ENCODE measurements at places on chromosomes 7 and 10. TPM values are rescaled to one million over a fixed set of nuclear protein-coding genes. Genes with fewer than 3 reads are reported as not detected.

BCL7B gene
- total RNA-seq: 57.0 TPM

HABP2 gene
- total RNA-seq: not detected

AGBL3 gene
- 4.9 TPM for total RNA-seq

- H3K27me3 ChIP-seq: no peaks in the 10 kb centered on the region
- no peak overlapping the region for H3K27ac ChIP-seq
- no peaks in the 10 kb centered on the region for H3K36me3 ChIP-seq
- DNase-seq: no peak
- H3K4me3 ChIP-seq: no peak overlapping the region
- peaks cover 21% of the 10 kb centered on the region for H3K4me1 ChIP-seq
Observed at GRCh38 chr10:5043716-5044115, 40.1 kb upstream of the AKR1C2 start.

DNA sequence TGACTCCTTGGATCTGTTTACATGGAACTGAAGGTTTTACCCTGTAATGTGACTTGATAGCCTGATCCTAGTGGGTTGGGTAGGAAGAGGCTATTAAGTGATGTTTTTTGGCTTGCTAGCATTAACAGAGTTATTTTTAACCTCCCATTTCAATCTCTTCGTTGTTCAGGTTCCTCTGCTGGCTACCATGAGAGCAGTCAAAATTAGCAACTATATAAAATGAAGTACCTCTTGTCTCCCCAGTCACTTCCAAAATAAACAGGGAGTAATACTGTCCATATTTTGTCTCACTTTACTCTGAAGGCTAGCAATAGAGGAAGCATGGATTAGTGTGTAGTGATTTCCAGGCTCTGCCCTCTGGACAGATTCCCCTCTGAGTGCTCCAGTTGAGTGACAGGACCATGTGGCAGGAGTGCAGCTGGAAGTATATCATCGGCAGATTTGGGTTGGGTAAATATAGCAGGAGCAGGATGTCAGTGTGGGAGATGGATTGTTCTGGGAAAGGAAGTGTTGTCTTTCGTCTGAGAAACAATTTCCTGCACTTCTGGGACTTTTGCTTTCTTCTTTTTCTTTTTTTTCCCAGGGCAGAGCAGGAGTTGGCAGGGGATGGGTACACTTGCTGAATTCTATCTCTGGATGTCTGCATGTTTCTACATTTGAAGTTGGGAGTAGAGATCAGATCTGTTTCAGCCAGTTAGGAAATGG lies 35.2 kb downstream of the GBF1 start:
- no peaks in the 10 kb centered on the region for H3K27me3 ChIP-seq
- peak overlapping the region; percentile 39 for H3K27ac ChIP-seq
- peaks cover 42% of the 10 kb centered on the region for H3K4me1 ChIP-seq
- no peak overlapping the region for H3K4me3 ChIP-seq
- no peak for DNase-seq

SYNPO2L gene
- total RNA-seq: 0.49 TPM

- DNase-seq: no peak
- no peaks in the 10 kb centered on the region for H3K36me3 ChIP-seq
- no peaks in the 10 kb centered on the region for H3K4me1 ChIP-seq
- H3K27me3 ChIP-seq: no peaks in the 10 kb centered on the region
- no peak overlapping the region for H3K27ac ChIP-seq
Observed at GRCh38 chr10:6802759-6803426, 222.8 kb upstream of the PRKCQ start.

DNA sequence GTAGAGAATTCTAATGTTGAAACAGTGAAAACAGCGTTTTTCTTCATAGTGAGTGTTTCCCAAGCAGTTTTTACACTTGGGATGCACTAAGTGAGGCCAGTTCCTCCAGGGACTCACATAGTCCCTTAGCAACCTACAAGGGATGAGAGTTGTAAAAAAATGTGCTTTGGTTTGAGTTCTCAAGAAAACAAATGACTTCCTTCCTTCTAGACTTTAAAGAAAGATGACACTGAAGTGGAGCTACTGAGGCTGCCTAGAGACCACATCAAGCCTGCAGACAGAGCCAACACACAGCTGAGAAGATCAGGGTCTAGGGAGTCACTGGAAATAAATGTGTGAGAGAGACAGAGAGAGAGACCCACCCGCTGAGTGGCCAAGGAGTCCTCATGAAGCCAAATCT lies 264.4 kb downstream of the TNS3 start:
- no peaks in the 10 kb centered on the region for H3K27me3 ChIP-seq
- no peak for DNase-seq
- H3K4me1 ChIP-seq: peaks cover 7% of the 10 kb centered on the region
- H3K4me3 ChIP-seq: no peak overlapping the region
- no peaks in the 10 kb centered on the region for H3K36me3 ChIP-seq

DNA sequence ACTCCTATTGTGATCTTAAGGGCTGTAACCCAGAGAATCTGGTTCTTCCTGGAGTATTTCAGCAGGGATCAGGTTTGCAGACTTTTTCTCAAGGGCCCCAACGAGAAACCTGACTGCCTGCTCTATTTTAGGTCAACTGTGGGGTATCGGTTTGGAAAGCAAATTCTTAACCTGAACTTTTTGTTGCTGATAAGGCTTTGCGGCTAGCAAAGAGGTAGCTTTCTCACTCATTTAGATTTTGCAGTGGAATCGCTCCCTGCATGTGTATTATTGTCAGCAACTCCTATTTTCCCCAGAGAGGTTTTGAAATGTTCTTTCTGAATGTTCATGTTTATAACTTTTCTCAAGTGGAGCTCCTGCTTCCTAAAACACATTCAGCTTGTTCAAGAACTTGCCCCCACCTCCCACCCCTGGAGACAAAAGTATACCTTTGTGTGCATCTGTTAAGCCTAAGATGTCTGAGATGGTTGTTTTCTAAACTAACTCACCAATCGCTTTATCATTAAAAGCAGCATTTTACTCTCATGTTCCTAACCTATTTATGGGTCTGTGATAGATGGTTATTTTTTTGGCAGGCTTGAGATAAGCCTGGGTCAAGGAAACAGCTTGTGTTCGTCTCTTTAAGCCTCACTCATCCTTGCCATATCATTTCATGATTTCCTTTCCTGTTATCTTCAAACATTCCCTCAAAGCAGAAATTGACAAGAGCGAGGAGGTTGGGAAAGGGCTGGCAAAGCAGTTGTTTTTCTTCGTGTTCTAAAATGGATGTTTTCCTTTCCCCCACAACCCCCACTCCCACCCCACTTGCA lies 129.8 kb downstream of the BAMBI start:
- peak overlapping the region; percentile 2 for H3K27ac ChIP-seq
- no peaks in the 10 kb centered on the region for H3K36me3 ChIP-seq

- DNase-seq: no peak
- H3K4me1 ChIP-seq: peaks cover 18% of the 10 kb centered on the region
- H3K27me3 ChIP-seq: no peaks in the 10 kb centered on the region
Observed at GRCh38 chr10:97095701-97096260, 90.0 kb downstream of the SLIT1 start.

DNA sequence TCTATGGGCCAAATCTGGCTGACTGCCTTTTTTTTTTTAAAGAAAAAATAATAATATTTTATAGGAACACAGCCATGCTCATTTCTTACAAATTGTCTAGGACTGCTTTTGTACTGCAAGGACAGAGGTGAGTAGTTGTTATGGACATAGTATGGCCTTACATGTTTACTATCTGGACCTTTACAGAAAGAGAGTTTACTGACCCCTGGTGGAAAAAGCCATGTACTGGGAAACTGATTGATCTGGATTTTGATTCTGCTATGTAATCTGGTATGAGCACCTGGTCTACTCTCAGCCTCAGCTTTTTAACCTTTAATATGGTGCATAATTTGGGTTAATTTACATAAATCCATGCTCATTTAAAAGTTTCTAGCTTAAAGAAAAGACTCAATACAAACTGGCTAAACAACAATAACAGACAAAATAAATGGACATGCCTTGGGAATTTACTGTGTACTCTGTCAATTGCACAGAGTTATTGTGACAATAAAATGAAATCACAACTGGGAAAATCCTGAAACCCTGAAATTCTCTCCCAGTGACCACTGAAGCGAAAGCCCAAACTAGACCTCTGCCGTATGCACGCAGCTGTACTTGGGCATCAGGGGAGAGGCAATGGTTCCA lies 260.7 kb downstream of the BMPER start:
- H3K27me3 ChIP-seq: no peaks in the 10 kb centered on the region
- H3K4me1 ChIP-seq: no peaks in the 10 kb centered on the region
- H3K4me3 ChIP-seq: no peak overlapping the region
- H3K36me3 ChIP-seq: no peaks in the 10 kb centered on the region
- no peak for DNase-seq
- H3K27ac ChIP-seq: no peak overlapping the region

DNA sequence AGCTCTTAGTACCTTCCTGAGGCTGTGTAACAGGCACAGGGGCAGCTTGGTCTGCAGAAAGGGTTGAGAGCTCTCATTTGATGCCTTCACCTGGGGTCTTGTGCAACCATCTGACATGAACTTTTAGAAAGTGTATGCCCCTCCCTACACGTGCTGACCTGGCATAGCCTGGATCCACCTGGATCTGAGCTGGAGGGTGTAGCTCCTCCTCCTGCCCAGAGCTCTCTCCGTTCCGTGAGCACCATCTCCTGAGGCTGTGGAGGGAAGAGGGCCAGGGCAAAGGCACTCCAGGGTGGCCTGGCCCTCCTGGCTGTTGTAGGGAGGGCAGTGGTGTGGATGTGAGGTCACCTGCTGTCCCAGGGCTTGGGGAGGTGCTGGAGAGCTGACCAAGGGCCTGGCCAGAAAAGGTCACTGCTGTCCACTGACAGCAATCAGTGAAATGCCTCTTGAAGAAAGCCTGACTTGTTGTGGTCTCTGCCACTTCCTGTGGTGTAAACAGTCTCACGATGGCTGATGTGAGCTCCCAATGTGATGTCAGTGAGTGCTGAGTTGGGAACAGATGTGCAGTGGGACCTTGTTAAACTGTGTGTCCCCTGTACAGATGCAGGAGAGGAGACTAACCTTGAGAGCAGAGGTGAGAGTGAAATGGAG lies 23.0 kb downstream of the AMZ1 start:
- no peak for DNase-seq
- no peaks in the 10 kb centered on the region for H3K4me1 ChIP-seq
- H3K4me3 ChIP-seq: no peak overlapping the region
- no peaks in the 10 kb centered on the region for H3K27me3 ChIP-seq
- no peak overlapping the region for H3K27ac ChIP-seq

DNA sequence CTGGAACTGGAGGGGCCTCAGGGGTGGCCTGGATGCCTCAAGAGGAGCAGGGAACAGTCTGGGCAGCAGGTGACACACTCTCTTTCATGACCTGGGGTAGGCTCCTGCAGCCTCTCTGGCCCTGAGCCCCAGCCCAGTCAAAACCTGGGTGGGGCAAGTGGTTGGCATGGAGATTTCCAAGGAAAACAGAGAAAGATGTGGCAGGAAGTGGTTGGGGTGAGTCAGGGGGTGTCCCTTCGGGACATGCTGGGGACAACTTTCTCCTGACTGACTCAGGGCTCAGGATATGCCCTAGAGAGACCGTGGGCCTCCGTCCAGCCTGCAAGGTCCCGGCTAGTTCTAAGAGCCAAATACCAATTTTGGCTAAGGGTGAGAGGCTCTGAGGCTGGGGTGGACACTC lies 2.9 kb downstream of the AQP1 start:
- peak overlapping the region; percentile 44 for H3K4me3 ChIP-seq
- DNase-seq: no peak
- H3K27ac ChIP-seq: peak overlapping the region; percentile 63
- no peaks in the 10 kb centered on the region for H3K36me3 ChIP-seq
- H3K27me3 ChIP-seq: no peaks in the 10 kb centered on the region
- peaks cover 28% of the 10 kb centered on the region for H3K4me1 ChIP-seq

PRLHR gene
- 23.1 TPM for total RNA-seq

LIPK gene
- total RNA-seq: not detected

DNA sequence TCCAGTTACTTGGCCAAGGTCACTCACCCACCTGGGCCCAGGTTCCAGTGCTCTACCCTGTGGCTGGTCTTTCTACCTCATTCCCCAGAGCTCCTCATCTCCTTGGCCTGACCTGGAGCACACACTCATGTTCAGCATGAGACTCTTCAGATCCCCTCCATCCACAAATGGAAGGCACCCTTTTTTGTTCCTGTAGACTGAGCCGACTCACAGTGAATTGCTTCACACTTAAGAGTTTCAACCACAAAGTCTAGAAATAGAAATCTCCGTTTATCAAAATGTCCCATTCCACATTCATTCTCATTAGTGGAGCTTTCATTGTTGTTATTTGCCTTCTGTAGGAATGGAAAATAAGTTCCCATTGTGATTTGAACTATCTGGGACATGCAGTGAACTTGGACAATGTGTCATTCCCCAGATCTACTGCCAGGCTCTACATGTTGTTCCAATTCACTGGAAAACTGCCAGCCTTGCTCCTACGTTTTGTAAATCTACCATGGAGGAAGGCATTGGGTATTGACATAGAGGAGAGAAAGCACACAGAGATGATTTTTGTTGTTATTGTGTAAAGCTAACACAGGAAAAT lies 125.3 kb upstream of the CELF2 start:
- no peak overlapping the region for H3K27ac ChIP-seq
- H3K27me3 ChIP-seq: no peaks in the 10 kb centered on the region
- no peak overlapping the region for H3K4me3 ChIP-seq
- H3K4me1 ChIP-seq: no peaks in the 10 kb centered on the region
- DNase-seq: no peak
- H3K36me3 ChIP-seq: no peaks in the 10 kb centered on the region

CHRM2 gene
- 1.2 TPM for total RNA-seq

DNA sequence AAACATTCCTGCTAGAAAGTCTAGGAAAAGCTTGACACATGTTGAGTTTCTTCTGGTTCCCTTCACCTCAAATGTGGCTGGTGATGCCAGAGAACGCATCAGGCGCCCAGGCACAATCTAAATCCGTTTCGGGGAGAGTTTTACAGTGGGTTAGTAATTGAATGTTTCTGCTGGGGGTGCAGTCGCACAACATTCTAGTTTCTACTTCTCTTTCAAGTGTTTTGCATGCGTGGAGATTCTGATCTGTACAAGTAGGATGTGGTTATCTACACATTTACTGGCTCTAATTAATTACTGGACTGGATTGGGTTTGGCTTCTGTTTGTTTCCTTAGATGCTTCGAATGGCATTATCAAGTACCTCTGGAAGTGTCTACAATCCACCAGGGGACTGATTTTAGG lies 173.8 kb downstream of the TMEM26 start:
- no peaks in the 10 kb centered on the region for H3K4me1 ChIP-seq
- H3K27me3 ChIP-seq: no peaks in the 10 kb centered on the region
- no peak overlapping the region for H3K27ac ChIP-seq
- no peak overlapping the region for H3K4me3 ChIP-seq
- no peaks in the 10 kb centered on the region for H3K36me3 ChIP-seq

- no peaks in the 10 kb centered on the region for H3K36me3 ChIP-seq
- H3K27ac ChIP-seq: peak overlapping the region; percentile 59
- peaks cover 36% of the 10 kb centered on the region for H3K4me1 ChIP-seq
- H3K4me3 ChIP-seq: no peak overlapping the region
Observed at GRCh38 chr7:159094919-159095915, 49.5 kb downstream of the VIPR2 start.

GRCh38 chr10:68666280-68666760 lies 54.7 kb upstream of the CCAR1 start:
- no peaks in the 10 kb centered on the region for H3K36me3 ChIP-seq
- H3K27me3 ChIP-seq: no peaks in the 10 kb centered on the region
- no peak for DNase-seq

AGR2 gene
- not detected for total RNA-seq

CEP55 gene
- total RNA-seq: 3.2 TPM

GRCh38 chr10:96638696-96639095 lies 51.9 kb upstream of the TM9SF3 start:
- no peaks in the 10 kb centered on the region for H3K36me3 ChIP-seq
- no peaks in the 10 kb centered on the region for H3K4me1 ChIP-seq
- no peak overlapping the region for H3K27ac ChIP-seq
- H3K4me3 ChIP-seq: no peak overlapping the region
- H3K27me3 ChIP-seq: no peaks in the 10 kb centered on the region

Measured in vagina (tissue), 2 donors.